ENCODE measurements at places on chromosomes 3 and 15. TPM values are rescaled to one million over a fixed set of nuclear protein-coding genes. Genes with fewer than 3 reads are reported as not detected.
A peak's percentile ranks its signal among the peaks of the same experiment; 100 is the strongest.

CLK3 gene
- total RNA-seq: 74.5 TPM

CA12 gene
- total RNA-seq: 0.58 TPM

ZPLD1 gene
- total RNA-seq: not detected

GATA2 gene
- 1.9 TPM for total RNA-seq

SLC22A13 gene
- total RNA-seq: 0.62 TPM

CYP8B1 gene
- total RNA-seq: not detected

GRCh38 chr15:88003541-88004327 lies 252.8 kb downstream of the NTRK3 start:
- peaks cover 2% of the 10 kb centered on the region for H3K4me1 ChIP-seq
- H3K4me3 ChIP-seq: no peak overlapping the region
- no peaks in the 10 kb centered on the region for H3K36me3 ChIP-seq
- H3K27me3 ChIP-seq: peaks cover 11% of the 10 kb centered on the region
- no peak overlapping the region for H3K27ac ChIP-seq
- DNase-seq: no peak

DNA sequence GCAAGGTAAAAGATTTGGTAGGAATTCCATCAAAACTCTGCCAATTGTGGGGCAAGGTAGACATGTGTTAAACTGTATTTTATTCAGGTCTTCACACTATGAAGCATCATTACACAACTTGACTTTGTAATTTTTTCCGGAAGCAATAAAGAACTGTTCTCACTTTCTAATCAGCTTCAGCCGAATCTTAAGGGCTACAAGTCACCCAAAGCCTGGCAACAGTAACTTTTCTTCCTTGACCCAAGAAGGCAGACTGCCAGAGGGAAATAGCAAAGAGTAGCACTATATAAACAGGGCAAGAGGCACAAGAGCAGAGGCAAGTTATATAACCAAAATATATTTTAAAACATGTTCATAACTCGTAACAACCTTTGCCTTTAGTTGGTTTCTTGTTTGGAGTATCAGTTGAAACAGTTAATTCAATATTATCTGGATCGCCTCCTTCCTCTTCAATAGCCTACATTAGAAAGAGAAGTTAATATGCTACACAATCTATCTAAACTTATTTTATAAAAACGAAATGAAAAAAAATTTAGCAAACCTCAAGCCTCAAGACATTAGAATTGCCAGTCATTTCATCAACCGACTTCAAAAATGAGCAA lies 1.4 kb downstream of the SLTM start:
- peak overlapping the region; percentile 98 for H3K4me3 ChIP-seq
- DNase-seq: no peak
- no peaks in the 10 kb centered on the region for H3K27me3 ChIP-seq
- peaks cover 13% of the 10 kb centered on the region for H3K4me1 ChIP-seq

- no peaks in the 10 kb centered on the region for H3K36me3 ChIP-seq
- peaks cover 17% of the 10 kb centered on the region for H3K27me3 ChIP-seq
- no peak overlapping the region for H3K4me3 ChIP-seq
- no peak overlapping the region for H3K27ac ChIP-seq
These were observed 116.2 kb upstream of the SLCO3A1 start for GRCh38 chr15:91737151-91737818.

DNA sequence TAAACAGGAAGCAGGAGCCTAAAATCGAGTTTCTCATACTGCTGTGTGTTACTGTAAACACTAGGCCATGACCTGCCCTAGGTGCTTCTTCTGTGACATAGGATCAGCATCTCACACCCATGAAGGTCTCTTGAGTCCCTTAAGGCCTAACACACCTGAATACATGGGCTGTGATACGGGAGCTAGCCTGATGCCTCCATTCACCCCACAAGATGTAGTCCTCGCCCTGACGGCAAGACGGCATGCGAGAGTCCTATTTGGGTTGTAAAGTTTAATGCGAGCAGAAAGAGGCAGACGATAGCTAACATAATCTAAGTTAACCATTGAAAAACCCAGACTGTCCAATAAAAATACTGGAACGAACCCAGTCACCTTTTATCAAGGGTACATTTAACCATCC lies 241.1 kb upstream of the ICE2 start:
- H3K27ac ChIP-seq: peak overlapping the region; percentile 31
- H3K4me1 ChIP-seq: peaks cover 31% of the 10 kb centered on the region
- H3K36me3 ChIP-seq: no peaks in the 10 kb centered on the region
- no peak for DNase-seq
- H3K4me3 ChIP-seq: no peak overlapping the region

DNA sequence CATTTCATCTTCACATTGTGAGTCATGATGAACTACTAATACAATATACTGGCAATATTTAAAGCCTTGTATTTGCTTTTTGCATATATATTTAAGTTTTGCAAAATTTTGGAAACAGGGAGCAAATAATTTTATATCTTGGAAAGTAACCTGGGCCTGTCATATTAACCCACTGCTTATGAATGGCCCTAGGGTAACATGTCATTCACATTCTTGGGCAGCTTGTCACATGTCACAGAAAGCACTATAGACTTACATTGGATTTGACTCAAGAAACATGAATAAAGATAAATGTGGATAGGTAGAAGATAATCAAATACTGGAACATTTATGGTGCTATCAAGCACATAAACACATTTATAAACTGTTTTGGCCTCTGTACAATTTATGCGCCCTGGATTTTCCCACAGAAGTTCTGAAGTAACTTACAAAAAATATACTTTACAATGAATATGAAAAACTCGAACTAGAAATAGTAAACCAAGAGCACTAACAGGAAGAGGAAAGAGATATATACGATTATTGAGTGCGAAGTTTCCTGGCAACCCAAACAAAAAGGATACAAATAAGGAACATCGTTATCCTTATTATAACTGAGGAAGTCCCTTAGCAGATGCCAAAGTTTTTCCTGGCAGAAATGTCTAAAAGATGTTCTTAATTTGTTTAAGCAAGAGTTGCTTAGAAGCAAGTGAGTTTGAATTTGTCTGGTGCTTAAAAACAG lies 257.2 kb downstream of the RBMS3 start:
- H3K36me3 ChIP-seq: no peaks in the 10 kb centered on the region
- H3K4me3 ChIP-seq: no peak overlapping the region
- DNase-seq: no peak
- no peaks in the 10 kb centered on the region for H3K27me3 ChIP-seq
- H3K27ac ChIP-seq: no peak overlapping the region

GRCh38 chr3:53772562-53772961 lies 73.7 kb downstream of the CHDH start:
- H3K36me3 ChIP-seq: no peaks in the 10 kb centered on the region
- H3K27ac ChIP-seq: no peak overlapping the region
- H3K4me1 ChIP-seq: peaks cover 15% of the 10 kb centered on the region
- DNase-seq: no peak

GRCh38 chr3:157160658-157161424 lies 894 bp upstream of the CCNL1 start:
- no peaks in the 10 kb centered on the region for H3K27me3 ChIP-seq
- no peak for DNase-seq
- peaks cover 26% of the 10 kb centered on the region for H3K36me3 ChIP-seq
- peak overlapping the region; percentile 85 for H3K4me3 ChIP-seq

- peaks cover 14% of the 10 kb centered on the region for H3K4me1 ChIP-seq
- no peak overlapping the region for H3K4me3 ChIP-seq
- no peak for DNase-seq
- no peaks in the 10 kb centered on the region for H3K27me3 ChIP-seq
- H3K36me3 ChIP-seq: no peaks in the 10 kb centered on the region
- no peak overlapping the region for H3K27ac ChIP-seq
These were observed 282.3 kb upstream of the TBC1D5 start for GRCh38 chr3:18024715-18025114.

DNA sequence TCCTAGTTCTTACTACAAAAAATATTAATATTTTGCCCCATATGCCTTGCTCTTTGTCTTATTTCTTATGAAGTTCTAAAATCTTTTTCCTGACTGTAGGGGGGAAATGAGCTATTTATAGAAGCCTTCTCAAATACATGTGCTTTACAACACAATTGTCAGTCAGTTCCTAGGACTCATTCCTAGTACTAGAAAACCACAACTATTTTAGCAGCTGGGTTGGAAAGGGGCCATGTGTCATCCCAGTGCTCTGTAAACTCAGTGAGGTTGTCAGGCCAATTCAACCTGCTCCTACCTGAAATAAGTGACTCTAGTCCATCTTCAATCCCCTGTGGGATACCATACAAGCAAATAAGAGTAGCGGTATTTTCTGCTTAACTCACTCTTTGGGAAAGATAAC lies 153.8 kb downstream of the ULK4 start:
- H3K36me3 ChIP-seq: peaks cover 4% of the 10 kb centered on the region
- H3K4me3 ChIP-seq: no peak overlapping the region
- no peaks in the 10 kb centered on the region for H3K4me1 ChIP-seq
- no peaks in the 10 kb centered on the region for H3K27me3 ChIP-seq
- no peak overlapping the region for H3K27ac ChIP-seq
- no peak for DNase-seq

DNA sequence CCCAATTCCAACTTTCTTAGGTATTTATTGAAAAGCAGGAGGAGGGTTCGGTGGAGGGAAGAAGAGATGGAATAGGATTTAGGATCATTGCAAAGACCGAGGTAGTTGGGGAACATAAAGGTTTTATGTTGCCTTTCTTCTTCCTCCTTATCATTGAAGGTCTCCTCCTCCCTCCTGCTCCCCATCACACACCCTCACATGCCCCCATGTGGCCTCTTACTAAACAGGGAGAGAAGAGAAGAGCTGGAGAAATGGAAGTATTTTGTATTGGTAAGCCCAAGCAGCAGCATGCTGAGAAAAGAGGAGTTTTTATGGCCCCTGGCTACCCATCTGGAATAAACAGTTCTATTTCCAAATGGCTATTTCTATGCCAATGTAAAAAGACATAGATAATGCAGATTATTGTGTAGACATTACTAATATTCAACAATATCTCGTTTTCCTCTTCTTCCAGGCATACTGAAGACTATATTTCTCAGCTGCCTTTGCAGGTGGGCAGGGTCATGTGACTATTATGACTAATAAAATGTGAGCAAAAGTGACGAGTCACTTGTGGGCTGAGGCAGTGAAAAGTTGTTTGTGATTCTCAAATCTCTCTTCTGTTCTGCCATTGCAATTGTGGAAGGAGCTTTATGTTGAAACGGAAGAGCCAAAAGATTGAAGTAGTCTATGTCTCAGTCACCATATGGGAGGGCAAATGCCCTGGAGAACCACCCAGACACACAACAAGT lies 5.2 kb upstream of the GPR176 start:
- H3K27me3 ChIP-seq: peaks cover 5% of the 10 kb centered on the region
- peaks cover 14% of the 10 kb centered on the region for H3K4me1 ChIP-seq
- no peak overlapping the region for H3K4me3 ChIP-seq
- no peak for DNase-seq
- H3K36me3 ChIP-seq: no peaks in the 10 kb centered on the region

DNA sequence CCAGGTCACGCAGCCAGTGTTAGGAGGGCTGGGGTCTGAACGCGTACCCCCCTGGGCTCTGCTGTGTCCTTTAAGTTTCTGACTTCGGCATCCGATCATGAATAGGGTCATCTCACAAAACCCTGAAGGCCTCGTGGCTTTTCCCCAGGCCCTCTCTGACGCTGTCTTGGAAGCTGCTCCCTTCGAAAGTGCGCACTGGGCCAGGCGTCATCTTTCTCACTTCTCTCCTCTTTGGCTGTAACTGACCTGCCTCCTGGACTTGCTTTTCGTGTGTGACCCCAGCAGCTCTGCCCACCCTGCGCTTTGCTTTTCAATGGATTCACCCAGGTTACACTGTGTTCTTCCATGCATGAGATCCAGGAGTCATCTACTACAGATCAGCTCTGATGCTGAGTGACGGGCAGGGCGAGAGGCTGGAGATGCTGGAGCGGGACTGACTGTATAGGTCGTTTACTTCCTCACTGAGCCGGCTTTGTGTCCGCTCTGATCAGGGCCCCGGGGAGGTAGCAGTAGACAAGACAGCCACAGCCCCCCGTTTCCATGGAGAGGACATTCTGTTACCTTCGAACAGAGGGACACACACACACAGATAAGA lies 45.0 kb upstream of the PCSK6 start:
- peaks cover 18% of the 10 kb centered on the region for H3K27me3 ChIP-seq
- H3K27ac ChIP-seq: peak overlapping the region; percentile 62
- no peak overlapping the region for H3K4me3 ChIP-seq
- peaks cover 10% of the 10 kb centered on the region for H3K4me1 ChIP-seq
- no peak for DNase-seq
- no peaks in the 10 kb centered on the region for H3K36me3 ChIP-seq

DNA sequence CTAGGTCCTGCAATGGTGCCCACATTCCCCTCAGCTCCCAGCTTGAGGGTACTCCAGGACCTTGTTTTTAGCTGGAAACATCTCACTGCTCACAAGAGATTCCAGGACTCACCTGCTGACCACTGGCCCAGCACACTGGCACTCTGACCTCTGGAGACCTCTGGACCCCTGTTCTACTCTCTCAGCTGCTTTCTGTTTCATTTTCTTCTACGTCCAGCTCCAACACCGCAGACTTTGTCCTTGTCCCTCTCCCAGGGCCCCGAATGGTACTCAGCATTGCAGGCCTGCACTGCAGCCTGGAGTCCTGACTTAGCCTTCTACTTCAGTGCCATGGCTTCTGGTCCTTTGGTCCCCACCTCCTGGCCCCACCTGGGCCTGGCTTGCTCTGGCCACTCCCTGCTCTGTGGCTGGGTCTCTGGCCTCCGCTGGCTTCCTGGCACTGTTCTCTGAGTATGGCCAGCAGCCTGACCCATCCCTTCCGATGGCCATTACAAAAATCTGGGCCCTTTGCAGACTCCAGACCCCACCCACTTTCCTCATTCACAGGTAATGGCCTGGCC lies 27.9 kb downstream of the KY start:
- H3K27me3 ChIP-seq: no peaks in the 10 kb centered on the region
- no peak for DNase-seq
- no peaks in the 10 kb centered on the region for H3K4me1 ChIP-seq
- H3K4me3 ChIP-seq: no peak overlapping the region
- H3K27ac ChIP-seq: no peak overlapping the region
- no peaks in the 10 kb centered on the region for H3K36me3 ChIP-seq

GRCh38 chr15:77168616-77169015 lies 97.7 kb upstream of the TSPAN3 start:
- no peaks in the 10 kb centered on the region for H3K27me3 ChIP-seq
- no peak for DNase-seq
- no peak overlapping the region for H3K4me3 ChIP-seq
- H3K4me1 ChIP-seq: peaks cover 17% of the 10 kb centered on the region

GRCh38 chr3:164890061-164890460 lies 188.2 kb downstream of the SI start:
- H3K4me3 ChIP-seq: no peak overlapping the region
- H3K27me3 ChIP-seq: no peaks in the 10 kb centered on the region
